ENCODE measurements at places on chromosomes 4 and X.
A peak's percentile ranks its signal among the peaks of the same experiment; 100 is the strongest.

DNA sequence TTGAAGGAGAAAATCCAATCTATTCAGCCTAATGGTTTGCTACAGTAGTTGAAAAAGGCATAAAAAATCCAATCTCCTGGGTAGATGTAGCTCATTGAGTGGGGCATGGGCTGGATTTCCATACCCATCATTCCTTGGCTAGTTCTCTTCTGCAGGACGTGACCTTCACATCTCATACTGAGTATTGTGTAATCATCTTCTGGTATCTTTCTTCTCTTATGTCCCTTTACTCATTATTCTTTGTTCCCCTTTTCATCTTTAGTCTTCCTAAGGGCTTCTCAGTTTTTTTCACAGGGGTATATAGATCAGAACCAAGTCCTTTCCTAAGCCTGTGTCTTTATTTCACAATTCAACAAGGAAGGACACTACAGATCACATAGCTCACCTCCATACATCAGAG, 727.6 kb upstream of the MAGEB2 start:
- DNase-seq = no peak

- DNase-seq = no peak
These were observed 531 bp upstream of the MANBA start for GRCh38 chr4:102761296-102761701.

DNA sequence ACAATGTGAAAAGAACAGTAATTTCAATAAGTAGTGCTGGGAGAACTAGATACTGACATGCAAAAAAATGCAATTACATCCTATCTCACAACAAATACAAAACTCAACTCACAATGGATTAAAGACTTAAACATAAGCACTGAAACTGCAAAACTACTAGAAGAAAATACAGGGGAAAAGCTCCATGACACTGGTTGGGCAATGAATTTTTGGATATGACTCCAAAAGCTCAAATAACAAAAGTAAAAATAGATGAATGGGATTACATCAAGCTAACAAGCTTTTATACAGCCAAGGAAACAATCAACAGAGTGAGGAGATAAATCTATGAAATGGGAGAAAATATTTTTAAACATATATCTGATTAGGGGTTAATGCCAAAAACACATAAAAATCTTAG, 53.1 kb downstream of the ANKRD17 start:
- no peak for DNase-seq

DNA sequence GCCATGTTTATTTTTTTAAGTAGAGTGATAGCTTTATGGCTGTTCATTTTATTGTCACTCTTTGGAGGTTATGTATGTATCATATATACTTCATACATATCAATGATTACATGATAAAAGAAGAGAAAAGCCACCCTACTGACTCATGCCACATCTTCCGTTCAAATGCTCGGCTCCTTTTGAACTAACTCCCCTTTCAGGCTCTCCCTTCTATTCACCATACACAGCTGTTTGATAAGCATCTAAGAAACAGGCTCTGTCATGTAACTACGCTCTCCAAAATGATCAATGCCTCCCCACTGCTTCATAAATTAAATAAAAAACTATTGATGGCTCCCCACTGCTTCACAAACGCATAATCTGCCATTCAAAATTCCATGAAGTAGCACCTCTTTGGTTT, 89.4 kb downstream of the SEL1L3 start:
- no peak for DNase-seq

DNA sequence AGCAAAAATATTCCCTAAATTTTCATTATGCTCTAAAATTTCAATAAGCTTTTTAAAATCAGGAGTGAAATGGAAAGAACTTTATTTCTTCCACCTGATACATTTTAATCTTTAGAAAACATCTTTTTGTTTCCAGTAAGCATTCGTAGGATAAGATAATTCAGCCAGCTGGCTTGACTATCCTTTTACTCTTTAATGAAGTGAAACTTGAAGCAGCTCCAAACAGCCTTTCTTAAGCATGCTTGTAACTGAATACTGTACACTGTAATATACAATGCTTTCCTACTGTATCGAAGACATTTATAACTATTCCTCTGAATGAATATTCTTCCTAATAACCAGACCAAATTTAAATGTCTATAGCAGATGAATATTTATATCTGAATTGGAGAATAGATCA, 98.8 kb downstream of the KLHL4 start:
- no peak for DNase-seq

- DNase-seq = no peak
These were observed 80.9 kb downstream of the FAM114A1 start for GRCh38 chr4:38948551-38948950.

DNA sequence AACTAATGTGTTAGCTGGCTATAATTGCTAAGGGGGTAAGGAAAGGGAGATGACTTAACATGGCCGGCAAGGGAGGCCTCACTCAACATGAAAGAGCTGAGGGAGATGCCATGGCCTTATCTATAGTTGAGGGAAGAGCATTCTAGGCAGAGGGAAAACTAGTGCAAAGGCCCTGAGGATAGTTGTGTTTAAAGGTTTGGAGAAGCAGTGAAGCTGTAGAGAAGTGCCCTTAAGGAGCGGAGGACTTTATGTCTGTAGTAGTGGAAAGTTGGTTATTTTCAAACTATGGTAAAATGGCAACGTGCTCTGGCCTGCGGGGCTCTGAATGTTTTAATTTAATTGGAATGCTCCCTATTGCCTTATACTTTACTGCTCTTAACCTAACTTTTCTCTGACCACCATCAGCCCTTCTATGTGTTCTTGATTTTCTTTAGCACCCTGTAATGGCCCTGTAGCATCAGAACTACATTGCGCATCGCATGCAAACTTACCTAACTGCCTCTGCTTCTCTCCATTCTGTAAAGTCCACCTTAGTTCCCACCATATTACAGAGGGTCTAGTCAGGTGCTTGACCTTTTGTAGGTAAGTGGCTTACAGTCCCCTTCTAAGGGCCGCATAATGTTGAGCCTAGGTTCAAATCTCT, 35.8 kb downstream of the ERVMER34-1 start:
- DNase-seq = no peak

- no peak for DNase-seq
These were observed 73.7 kb upstream of the STIM2 start for GRCh38 chr4:26786916-26787315.

- no peak for DNase-seq
These were observed 51.5 kb downstream of the STARD8 start for GRCh38 chrX:68698942-68699341.

DNA sequence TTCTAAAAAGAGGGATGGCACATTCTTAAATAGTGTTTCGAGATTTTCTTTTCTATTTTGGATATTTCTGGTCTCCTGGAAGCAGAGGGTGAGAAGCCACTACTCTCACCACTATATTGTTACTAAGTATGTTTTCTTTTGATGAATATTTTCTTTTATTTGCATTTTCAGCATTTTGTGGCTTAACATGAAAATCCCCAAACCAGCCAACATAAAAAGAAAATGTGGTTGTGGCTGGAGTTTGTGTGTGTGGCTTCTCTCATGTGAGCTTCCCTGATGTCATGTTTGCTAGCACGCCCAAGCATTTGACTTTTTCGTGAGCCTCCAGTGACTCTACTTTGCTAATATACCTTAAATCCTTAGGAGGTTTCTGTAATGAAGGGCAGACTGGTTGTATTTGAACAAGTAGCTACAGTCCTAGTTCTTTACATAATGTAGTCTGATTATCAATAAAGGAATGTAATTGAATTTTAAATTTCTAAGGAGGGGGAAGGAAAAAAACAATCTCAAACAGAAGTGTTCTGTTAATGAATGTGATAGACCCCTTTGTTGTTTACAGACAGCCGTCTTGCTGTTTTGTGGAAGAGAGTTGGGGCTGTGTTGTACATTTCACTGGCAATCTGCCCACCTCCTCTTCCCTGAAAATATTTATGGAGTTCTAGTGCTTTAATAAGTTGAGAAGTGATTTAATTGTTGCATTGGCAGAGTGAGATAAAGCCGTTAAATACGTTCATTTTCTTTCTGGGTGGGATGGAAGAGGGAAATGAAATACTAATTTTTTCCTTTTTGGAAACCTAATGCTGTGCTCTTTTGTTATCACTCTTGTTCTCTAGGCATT, 114.6 kb downstream of the ARHGAP10 start:
- DNase-seq = no peak

GRCh38 chr4:26235500-26235899, 85.3 kb upstream of the RBPJ start:
- DNase-seq = no peak

DNA sequence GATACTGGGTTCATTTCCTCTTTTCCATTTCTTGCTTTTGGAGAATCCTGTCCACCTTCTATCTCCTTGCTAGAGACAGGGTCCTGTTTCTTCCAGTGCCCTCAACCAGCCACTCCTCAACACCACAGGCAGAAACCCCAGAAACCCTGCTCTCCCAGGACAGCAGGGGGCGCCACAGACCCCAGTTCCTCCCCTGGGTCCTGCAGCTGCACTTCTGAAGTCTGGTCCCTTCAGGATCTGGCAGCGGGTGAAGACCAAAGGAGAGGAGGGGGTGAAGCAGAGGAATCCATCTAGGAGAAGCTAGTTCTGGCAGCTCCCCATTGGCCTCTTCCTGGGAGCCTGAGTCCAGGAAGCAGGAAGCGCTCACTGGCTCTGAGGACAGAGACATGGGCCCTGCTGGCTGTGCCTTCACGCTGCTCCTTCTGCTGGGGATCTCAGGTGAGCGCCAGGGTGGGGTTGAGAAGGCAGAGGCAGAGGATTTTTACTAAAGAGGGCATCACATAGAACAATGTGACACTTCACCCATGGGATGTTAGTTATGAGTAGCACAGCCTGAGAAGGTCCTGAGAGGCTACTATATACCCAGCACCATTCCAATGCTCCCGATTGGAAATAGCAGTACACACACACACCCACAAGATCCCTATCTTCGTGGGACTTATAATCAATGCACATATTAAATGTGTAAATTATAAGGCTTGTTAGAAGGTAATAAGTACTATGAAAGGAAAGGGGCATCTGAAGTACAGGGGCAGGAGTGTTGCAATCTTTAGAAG, at the start of gene PRSS48:
Gene PRSS48 (plus strand): TSS at position 375 of the 776 bp plus-strand sequence. CDS start 12 bp downstream, at position 387.
- DNase-seq = peak; percentile 70

GRCh38 chr4:134787315-134787714, 585.7 kb upstream of the PABPC4L start:
- no peak for DNase-seq

DNA sequence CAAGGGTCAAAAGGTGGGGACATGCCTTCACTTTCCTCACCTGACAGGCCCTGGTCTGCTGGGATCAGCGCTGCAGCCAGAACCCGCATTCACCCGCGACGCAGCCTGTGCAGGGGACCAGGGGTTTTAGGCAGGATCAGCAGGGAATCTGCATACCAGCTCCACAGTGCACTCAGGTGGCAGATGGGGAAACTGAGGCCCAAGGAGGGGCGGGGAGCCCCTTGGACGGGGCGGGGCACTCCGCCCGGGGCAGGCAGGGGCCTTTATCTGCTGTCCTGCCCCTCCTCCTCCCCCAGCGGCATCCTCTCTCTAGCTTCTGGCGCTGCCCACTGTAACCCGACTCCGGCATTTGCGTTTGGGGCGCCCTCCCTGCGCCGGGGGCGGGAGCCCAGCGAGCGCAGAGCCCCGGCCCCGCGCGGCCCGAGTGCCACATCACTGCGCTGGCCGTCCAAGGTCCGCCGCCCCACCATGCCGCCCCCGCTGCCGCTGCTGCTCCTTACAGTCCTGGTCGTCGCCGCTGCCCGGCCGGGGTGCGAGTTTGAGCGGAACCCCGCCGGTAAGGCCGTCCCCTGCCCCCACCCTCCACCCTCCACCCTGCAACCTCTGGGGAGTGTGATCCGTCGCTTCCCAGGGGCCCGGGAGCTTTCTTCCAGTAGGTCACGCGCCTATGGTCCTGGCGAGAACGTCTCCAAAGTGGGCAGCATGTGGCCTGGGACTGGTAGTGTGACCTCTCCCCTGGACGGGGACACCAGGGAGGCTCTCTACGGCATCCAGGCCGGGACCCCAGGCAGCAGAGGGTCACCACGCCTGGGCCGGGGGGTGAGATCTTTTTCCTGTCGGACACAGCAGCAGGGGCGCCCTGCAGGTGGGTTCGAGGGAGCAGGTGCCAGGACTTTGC, at the start of gene CPZ:
Gene CPZ (plus strand): TSS at position 400 of the 898 bp plus-strand sequence. CDS start 69 bp downstream, at position 469.
- DNase-seq = no peak

- DNase-seq = peak; percentile 66
These were observed 1.8 kb downstream of the ATP11C start for GRCh38 chrX:139930916-139931645.

DNA sequence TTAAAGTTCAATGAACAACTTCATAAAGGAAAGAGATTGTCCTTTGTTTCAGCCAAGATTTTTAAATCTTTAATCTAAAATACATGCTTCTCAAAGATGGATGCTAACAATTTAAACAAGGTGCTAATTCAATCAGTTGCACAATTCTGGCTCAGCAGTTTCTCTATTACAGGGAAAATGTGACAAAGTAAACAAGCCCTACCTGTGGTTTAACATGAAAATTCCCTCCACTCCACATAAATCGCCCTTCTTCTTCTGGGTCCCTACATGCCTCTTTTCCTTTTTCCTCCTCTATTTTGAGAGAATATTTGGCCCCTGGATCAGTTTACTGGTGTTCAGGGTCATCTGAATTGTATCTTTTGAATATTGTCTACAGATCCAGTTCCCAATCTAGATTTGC, 80.6 kb downstream of the FRYL start:
- no peak for DNase-seq

GRCh38 chr4:150960079-150960478, 55.0 kb downstream of the LRBA start:
- DNase-seq = no peak

GRCh38 chr4:111510535-111510934, 634.7 kb upstream of the FAM241A start:
- DNase-seq = no peak

GRCh38 chr4:153434190-153434589, 32.0 kb upstream of the TMEM131L start:
- no peak for DNase-seq

- no peak for DNase-seq
These were observed 384.0 kb downstream of the TMA16 start for GRCh38 chr4:163878336-163879121.

DNA sequence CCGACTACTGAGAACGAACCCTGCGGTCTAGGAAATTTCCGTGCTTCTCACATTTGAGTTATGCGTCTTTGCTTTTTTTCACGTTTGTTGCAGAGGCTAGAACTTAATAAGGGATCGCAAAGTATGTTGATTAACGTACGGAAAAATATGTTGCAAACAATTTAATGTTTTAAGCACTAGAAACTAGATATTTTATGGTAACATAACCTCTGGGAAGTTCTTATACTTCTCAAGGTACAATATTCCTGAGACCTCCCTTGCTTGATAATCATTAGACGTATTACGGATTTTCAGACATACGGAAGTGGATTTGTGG, 639 bp upstream of the PRDM5 start:
- DNase-seq = no peak

- no peak for DNase-seq
These were observed 2.8 kb upstream of the NKX1-1 start for GRCh38 chr4:1409079-1409478.

DNA sequence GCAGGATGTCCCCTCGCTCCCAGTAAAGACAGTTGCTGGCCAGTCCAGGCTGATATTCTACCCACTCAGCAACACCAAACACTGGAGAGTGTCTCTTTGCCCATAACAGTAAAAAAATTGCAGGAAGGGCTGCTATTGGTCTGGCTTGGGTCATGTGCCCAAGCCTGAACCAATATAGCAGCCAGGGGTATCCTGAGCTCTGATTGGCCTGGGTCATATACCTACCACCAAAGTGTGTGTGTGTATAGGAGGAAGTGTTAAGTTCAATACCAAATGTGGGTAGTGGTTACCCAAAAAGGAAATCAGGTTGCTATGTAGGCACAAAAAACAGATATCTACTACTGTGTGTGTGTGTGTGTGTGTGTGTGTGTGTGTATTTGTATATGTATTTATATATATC, 373.2 kb downstream of the BCOR start:
- DNase-seq = no peak

Data from activated effector memory CD4-positive, alpha-beta T cell treated with anti-CD3 and anti-CD28 coated beads, Interleukin-2, amount 50 U/mL, for 16 hours (primary cell).